Kidney (tissue), 22 donors: ENCODE measurements at places on chromosomes 3 and 15. TPM values are rescaled to one million over a fixed set of nuclear protein-coding genes. Genes with fewer than 3 reads are reported as not detected.

Gene ZNF621
- 6.9 TPM for polyA plus RNA-seq

Gene SYNM
- polyA plus RNA-seq, result 4.5 TPM

Gene GREM1
- polyA plus RNA-seq, result 0.15 TPM

Gene SEC22C
- polyA plus RNA-seq, result 32.8 TPM

Gene TGM4
- not detected for polyA plus RNA-seq

Gene MINAR1
- 0.15 TPM for polyA plus RNA-seq

Gene MESP2
- 0.24 TPM for polyA plus RNA-seq

Gene SLC9C1
- 0.09 TPM for polyA plus RNA-seq

Gene RETNLB
- polyA plus RNA-seq, result not detected

Gene CCR1
- polyA plus RNA-seq, result 7.4 TPM

Gene ADPGK
- polyA plus RNA-seq, result 23.9 TPM

Gene CCDC54
- not detected for polyA plus RNA-seq

Gene KBTBD13
- not detected for polyA plus RNA-seq

Gene LXN
- polyA plus RNA-seq, result 21.6 TPM

Gene TLNRD1
- polyA plus RNA-seq, result 7.4 TPM

Gene NRG4
- 1.5 TPM for polyA plus RNA-seq
